CD4-positive, CD25-positive, alpha-beta regulatory T cell (primary cell): ENCODE measurements at places on chromosomes 6 and 20.

DNA sequence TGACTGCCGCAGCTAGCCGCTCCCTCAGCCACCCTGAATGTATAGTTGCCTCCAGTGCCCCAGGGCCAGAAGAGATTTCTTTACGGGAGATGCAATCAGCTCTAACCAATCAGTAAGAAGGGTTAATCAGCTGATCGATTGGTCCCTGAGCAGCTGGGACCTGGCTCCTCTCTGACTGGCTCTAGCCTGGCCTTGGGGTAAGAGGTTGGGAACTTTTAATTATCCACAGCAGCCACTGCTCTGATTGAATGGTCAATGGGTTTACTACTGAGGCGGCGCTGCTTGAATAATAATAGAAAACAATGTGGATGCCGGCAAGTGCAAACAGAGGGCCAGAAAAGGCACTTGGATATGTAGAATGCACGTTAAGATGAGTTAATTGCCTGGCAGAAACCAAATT lies 99.8 kb downstream of the TFAP2A start:
- H3K4me3 ChIP-seq: no peak overlapping the region
- no peaks in the 10 kb centered on the region for H3K36me3 ChIP-seq
- no peaks in the 10 kb centered on the region for H3K27me3 ChIP-seq
- DNase-seq: no peak

DNA sequence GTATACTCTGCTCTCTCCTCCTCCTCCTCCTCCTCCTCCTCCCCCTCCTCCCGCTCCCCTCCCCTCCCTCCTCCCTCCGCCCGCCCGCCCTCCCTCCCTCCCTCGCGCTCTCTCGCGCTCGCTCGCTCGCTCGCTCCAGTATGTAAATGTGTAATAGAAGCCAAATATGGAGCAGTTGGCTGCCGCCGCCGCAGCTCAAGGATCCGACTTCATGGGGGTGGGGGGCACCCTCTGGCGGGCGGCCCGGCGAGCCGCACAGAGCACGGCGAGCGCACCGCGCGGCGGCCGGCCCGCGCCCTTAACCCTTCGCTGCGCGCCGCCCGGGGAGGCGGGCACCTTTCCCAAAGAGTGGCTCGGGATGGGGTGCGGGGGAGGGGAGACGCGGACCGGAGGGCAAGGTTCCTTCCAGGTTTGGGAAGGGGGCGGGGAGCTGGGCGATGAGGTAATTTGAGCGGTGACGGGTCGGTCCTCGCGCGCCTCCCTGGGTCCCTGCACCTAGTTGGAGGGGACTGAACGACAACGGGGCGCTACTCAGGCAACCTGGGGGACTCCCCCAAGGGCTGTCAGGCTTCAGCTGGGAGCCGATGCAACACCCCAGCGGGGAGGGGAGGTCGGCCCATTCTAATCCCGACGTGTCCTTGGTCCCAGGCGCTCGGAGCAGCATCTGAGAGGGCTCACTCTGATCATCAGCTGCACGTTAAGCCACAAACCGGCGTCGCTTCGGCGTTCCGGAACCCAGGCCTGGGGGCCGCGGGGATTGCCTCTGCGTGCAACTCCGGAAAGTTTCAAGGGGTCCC lies 409 bp upstream of the ATXN1 start:
- peak overlapping the region; percentile 86 for H3K4me3 ChIP-seq
- peak overlapping the region; percentile 98 for H3K27ac ChIP-seq
- no peaks in the 10 kb centered on the region for H3K36me3 ChIP-seq
- DNase-seq: peak; percentile 86
- peaks cover 63% of the 10 kb centered on the region for H3K4me1 ChIP-seq
- H3K27me3 ChIP-seq: no peaks in the 10 kb centered on the region

- H3K36me3 ChIP-seq: no peaks in the 10 kb centered on the region
- DNase-seq: no peak
- no peaks in the 10 kb centered on the region for H3K4me1 ChIP-seq
- no peak overlapping the region for H3K4me3 ChIP-seq
Measured at GRCh38 chr6:3194535-3195419, 32.7 kb downstream of the TUBB2B start.

DNA sequence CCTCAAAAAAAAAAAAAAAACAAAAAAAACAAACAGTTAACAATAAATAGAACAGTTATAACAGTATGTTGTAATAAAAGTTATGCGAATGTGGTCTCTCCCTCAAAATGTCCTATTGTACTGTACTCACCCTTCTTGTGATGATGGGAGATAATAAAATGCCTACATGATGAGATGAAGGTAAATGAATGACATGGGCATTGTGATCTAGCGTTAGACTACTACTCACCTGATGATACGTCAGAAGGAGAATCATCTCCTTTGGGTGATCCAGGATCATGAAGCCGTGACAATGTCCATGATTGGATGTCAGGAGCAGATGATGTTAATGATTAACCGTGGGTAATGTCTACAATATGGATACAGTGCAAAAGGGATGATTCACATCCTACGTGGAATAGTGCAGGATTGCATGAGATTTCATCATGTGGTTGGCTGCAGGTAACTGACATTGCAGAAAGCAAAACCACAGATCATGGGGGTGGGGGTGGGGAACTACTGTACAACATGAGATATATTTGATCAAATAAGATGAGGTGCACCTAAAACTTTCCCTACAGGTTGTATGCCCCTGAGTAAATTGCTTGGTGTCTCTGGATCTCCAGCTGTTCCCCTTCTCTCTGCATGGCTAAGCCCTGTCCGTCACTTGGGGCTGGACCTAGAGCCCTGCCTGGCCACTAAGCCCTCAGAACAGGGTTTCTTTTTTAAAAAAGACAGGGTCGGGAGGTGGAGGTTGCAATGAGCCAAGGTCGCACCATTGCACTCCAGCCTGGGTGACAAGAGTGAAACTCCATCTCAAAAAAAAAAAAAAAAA lies 6.2 kb upstream of the RBCK1 start:
- peaks cover 11% of the 10 kb centered on the region for H3K36me3 ChIP-seq
- no peak overlapping the region for H3K27ac ChIP-seq
- H3K4me3 ChIP-seq: no peak overlapping the region
- H3K4me1 ChIP-seq: peaks cover 12% of the 10 kb centered on the region
